ENCODE measurements at places on chromosomes 11 and 22.

GRCh38 chr11:111320728-111321568 lies 22.6 kb downstream of the POU2AF3 start:
- no peak for DNase-seq

GRCh38 chr22:46671824-46672432 lies 51.7 kb downstream of the GRAMD4 start:
- DNase-seq: no peak

- DNase-seq: no peak
Observed at GRCh38 chr11:128520206-128520887, 67.0 kb downstream of the ETS1 start.

GRCh38 chr11:44941259-44942021 lies 9.2 kb downstream of the TP53I11 start:
- no peak for DNase-seq

DNA sequence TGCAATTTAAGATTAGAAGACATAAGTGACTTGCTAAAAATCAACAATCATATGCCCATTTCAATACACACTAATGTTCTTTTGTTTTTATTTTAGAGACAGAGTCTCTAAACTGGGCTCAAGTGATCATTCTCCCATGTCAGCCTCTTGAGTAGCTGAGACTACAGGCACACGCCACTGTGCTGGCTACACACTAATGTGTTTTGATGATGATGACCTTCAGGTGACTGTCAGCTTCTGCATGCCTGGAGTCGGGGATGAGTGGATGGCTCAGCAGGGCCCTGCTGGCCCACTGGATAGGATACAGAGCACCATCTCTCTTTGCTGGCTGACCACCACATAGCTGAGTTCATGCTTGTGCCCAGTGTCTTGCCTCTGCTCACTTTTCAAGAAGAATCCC lies 27.0 kb upstream of the POU2AF1 start:
- no peak for DNase-seq

All from NCI-H345 (cell line).